Effector memory CD4-positive, alpha-beta T cell (primary cell): ENCODE measurements at places on chromosomes 5 and 9.

DNA sequence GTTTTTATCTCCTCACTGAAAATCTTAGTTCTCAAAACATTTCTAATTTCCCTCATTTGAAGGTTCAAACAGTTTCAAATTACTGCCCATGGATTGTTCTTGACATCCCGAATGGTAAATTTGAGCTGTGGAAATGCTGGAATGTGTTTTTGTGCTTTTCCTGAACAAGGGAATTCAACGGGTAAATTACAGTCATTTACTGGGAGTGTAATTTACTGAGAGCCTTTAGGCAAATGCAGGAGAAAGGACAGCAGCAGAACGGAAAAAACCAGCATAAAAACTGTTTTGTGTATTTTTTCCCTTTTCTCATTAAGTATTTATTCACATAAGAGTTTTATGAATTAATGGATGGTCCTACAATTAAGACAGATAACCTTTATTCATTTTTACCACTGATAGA, 139.2 kb downstream of the PBX3 start:
- no peak for DNase-seq

- DNase-seq: no peak
Measured at GRCh38 chr9:88991066-88992034, at the start of gene S1PR3. TSS of gene S1PR3 (plus strand) at chr9:88991468. CDS start at chr9:89001201, 9,733 bp downstream.

DNA sequence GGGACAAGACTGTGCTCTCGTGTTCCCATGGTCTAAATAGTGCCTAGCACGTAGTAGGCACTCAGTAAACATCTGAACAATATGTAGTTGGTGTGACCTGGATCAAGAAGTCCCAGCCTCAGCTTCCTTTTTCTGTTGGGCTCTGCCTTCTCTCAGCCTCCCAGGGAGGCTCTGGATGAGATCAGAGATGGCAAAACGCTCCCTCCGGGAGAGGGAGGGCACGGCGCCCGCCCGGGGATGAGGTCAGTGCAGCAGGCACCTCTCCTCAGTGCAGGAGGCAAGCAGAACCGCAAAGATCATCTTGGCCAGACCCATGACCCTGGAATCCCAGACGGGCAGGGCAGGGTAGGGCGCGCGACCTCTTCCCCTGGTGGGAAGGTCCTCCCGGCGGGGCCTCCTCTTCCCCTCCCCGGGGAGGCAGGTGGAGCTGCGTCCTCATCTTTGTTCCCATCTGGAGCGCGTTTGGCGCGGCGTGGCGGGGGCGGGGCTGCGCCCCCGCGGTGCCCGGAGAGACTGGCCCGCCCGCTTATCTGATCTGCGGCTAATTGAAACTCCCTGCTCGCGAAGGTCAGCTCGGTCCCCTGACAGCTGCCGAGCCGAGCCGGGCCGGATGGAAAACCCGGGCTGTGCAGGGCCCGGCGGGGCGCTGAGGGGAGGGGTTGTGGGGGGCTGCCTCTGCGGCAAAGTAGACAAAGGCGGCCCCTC, 60.9 kb downstream of the CXXC5 start:
- DNase-seq: no peak

GRCh38 chr5:33891788-33892619, at the start of gene ADAMTS12:
TSS of gene ADAMTS12 (minus strand) at chr5:33891990. CDS start at chr5:33891856, 134 bp downstream.
- no peak for DNase-seq

DNA sequence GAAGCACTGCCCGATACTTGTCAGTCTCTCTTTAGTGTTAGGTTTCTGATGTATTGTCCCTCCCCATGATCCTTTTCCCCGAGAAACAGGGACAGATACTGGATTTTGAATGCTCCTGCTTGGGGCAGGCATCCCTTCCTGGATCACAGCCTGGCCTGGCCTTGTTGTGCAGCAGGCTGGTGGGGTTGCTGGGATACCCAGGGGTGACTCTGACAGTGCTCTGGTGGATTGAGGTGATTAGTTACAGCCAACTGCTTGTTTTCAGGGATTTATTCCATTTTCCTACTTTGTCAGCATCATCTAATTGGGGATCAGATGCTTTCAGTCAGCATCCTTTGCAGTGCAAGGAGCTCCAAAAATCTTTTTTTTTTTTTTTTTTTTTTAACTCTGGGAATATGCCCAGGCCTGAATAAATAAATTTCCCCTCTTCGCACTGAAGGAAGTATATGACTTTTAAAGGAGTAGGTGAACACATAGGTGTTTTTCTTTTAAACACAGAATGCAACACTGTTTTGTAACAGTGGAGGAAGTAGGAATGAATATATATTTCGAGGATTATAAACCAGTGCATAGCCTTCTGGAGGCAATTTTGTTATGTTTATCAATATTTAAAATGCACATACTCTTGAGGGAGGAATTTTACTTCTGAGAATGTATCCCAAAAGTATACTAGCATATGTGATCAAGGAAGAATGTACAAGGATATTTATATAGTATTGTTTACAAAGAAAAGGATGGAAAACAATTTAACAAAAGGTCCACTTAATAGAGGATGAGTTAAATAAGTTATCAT, 127.3 kb upstream of the ELL2 start:
- no peak for DNase-seq

- no peak for DNase-seq
Measured at GRCh38 chr5:148107608-148108007, 43.8 kb downstream of the SPINK5 start.

GRCh38 chr5:178108966-178109365, 4.4 kb upstream of the N4BP3 start:
- DNase-seq: no peak

GRCh38 chr5:31237174-31237573, 43.7 kb downstream of the CDH6 start:
- no peak for DNase-seq

- no peak for DNase-seq
Measured at GRCh38 chr5:125609011-125609410, 814.2 kb upstream of the GRAMD2B start.

- no peak for DNase-seq
Measured at GRCh38 chr9:84969084-84969483, 299.6 kb downstream of the NTRK2 start.

- DNase-seq: no peak
Measured at GRCh38 chr5:174589011-174589410, 135.4 kb upstream of the MSX2 start.

- no peak for DNase-seq
Measured at GRCh38 chr5:17317473-17317872, 100.0 kb downstream of the BASP1 start.

DNA sequence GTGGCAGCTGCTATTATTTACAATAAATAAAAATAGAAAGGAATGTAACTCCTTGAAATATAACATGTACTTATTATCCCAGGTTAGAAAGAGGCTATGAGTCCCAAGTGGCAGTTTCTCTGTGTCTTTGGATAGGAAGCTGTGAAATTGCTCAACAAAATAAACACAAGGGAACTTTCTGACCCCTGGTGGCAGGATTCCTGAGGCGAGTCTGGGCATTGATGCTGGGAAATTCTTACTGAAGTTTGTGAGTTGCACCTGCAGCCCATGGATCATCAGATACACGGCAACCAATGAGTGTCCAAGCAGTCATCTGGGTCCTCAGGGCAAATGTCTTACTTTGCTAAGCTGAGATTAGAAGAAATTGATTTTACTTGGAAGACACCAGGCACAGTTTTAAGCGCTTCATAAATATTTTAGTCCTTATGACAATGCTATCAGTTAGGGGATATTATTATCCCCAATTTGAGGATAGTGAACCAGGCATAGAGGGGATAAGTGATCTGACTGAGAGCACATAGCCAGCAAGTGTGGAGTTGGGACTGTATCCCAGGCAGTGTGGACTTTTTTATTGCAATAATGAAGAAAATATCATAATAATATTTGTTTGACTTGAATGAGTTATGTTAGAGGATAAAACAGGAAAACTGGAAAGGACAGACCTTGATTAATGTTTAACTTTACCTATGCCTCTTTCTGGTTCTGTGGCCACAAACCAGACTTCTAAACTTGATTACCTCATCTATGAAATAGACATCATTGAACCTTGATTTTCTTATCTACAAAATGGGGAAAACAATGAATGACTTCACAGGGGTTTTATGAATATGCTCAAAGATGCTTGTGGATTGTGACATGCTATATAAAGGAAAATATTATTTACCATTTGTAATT, 265.5 kb upstream of the ADAMTSL1 start:
- no peak for DNase-seq

DNA sequence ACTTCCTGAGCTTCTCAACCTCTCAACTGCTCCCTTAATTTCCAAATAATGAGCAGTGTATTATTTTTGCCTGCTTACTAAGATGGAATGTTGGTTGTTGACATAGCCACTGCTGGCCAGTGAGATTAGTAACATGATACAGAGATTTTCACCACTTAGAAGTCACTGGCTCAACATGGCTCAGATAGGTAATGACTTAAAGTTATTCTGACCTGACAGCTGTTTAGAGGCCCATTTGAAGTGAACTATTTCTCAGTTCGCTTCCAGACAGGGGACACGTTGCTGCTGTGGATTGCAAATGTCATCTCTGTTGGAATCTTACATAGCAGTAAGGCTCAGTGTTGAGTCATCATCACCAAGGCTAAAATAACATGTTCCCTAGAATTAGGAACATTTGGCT, 490.2 kb downstream of the TLE4 start:
- no peak for DNase-seq

- no peak for DNase-seq
Measured at GRCh38 chr5:180104168-180104530, 32.6 kb upstream of the RNF130 start.

DNA sequence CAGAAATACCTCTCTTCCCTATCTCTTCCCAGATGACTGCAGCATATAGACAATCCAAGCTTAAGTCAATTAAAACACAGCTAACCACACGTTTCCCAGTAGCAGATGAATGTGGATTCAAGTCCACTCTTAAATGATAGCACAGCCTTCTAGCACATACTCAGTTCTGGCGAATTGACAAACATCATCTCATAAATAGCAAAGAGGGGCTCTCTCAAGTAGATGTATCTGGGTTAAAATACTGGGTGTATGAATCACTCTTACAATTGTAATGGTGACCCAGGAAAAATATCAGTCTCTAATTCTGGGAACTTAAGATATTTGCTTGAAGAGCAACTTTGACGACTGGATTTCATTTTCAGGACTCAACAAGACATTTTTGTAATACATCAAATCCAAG, 67.0 kb upstream of the HAPLN1 start:
- no peak for DNase-seq

DNA sequence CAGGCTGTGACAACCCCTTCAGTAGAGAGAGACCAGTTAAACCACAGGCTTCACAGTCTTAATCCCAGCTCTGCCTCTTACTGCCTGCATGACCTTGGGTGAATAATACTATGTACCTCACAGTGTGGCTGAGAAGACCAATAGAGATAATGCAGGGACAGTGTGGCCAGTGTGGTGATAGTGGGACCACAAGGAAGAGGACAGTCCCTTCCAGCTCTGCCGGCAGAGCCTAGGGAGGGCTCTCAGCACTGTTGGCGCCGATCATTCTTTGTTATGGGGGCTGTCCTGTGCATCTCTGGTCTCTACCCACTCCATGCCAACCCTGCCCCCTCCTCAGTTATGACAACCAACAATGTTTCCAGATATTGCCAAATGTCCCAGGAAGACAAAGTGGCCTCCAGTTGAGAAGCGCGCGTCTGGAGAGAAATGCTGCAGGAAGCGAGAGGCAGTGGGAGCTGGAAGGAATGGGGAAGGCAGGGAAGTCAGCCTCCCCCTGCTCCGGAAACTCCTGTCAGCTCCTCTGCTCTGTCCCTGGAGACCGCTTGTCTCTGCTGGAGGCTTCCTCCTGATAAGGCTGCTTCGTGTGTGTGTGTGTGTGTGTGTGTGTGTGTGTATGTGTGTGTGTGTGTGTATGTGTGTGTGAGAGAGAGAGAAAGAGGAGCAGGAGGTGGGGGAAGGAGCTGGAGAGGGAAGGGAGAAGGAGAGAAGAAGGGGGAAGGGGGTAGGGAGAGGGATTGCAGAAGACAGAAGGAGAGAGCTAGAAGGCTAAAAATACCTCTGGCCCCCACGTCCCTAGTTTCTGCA, 31.8 kb upstream of the FABP6 start:
- DNase-seq: no peak

GRCh38 chr9:89179895-89180734, 1.5 kb upstream of the SHC3 start:
- DNase-seq: no peak
